ENCODE measurements at places on chromosomes 11 and 22.

DNA sequence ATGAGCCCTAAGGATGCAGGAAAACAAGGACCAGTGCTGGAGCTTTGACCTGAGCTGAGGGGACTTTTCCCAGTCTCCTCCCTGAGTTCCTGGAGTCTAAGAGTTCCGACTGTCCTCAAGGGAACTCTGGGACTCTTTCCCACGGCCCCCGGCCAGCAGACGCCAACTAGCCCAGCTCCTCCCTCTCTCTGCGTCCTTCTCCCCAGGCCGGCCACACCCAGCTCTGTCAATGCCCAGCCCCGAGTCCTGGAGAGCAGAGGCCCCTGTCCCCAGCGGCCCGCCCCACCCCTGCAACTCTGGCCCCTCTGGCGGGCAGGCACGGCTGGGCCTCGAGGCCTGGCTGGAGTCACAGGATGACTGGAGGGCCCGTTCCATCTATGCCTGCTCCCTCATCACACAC, 29.8 kb downstream of the NECTIN1 start:
- no peak for DNase-seq

GRCh38 chr22:35322126-35322525, 22.4 kb downstream of the TOM1 start:
- no peak for DNase-seq

DNA sequence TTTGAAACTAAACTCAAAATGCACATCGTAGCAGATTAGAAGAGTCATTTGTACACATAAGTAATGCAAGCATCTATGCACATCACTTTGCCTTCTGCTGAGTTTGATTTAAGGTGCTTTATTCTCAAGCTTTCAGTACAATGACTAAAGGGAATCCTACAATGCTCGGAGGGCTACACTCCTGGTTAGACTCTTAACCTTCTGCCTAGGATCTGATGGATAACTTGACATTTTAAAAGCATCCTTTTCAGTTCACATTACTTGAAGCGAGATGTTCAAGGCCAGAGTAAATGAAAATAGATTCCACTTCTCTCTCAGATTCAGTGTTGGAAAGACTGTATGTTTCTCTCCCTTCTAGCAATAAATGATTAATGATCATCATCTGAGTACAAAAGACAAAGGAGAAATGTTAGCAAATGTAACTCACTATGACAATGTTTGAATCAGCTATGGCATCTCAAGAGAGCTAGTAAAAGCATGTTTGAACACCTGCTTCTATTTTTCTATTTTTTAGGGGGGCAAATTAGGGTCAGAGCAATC, 259.2 kb upstream of the ANO3 start:
- DNase-seq: no peak

- no peak for DNase-seq
These were observed 978 bp downstream of the C11orf87 start for GRCh38 chr11:109422870-109423465.

DNA sequence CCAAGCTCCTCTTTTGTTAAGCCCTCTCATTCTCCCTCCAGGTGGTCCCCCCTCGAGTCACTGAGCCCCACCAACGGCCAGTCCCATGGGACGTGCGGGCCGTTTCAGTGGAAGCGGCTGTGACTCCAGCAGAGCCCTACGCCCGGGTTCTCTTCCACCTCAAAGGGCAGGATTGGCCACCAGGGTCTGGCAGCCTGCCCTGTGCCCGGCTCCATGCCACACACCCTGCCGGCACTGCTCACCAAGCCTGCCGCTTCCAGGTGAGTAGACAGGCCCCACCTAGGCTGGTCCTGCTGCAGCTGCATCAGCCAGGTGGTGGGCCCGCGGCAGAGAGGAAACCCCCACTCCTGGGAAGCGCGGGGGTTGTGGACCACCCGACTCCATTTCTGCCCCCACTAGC, 3.3 kb downstream of the TMEM132A start:
- no peak for DNase-seq

GRCh38 chr11:128190312-128190711, 397.0 kb downstream of the ETS1 start:
- DNase-seq: no peak

DNA sequence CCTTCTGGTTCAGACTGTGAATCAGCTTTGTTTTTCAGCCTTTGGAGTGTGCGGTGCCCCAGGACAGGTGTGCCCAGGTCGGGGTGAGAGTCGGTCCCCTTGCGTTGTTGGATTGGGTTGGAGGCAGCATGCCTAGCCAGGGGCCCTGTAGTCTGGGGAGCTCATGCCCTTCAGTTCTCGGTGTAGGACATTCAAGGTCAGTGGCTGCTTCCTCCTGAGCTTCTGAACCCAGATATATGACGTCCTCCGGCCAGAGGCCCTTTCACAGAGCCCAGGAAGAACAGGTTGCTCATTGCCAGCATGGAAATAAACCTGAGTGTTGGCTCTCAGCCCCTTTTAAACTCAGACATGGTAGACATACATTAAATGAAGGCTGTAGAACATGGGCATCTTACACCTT, 2.7 kb downstream of the CSRP3 start:
- DNase-seq: no peak

- DNase-seq: no peak
These were observed 211.4 kb downstream of the AASDHPPT start for GRCh38 chr11:106288822-106289387.

- DNase-seq: no peak
These were observed 10.8 kb downstream of the SLC35C1 start for GRCh38 chr11:45815747-45816146.

- DNase-seq: no peak
These were observed 491.8 kb downstream of the TMEM135 start for GRCh38 chr11:87529486-87529885.

DNA sequence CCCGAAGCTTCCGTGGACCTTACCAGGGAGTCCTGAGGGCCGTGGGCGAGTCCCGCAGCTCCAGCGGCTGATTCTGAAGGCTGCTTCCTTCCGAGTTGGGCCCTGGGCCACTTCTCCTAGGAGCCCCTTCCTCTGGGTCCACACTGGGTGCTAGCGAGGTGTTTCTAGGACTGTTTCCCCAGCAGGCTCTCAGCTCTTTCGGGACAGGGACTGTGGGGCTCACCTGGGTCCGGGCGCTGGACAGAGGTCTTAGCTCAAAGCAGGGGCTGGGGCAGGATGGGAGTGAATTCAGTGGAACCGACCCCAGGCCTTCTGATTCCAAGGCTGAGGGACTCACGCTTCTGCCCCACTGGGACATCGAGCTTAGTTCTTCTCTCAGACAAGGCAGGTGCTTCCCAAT, 29.3 kb upstream of the CSNK1E start:
- DNase-seq: no peak

- DNase-seq: no peak
These were observed 113.0 kb upstream of the NAV2 start for GRCh38 chr11:19599681-19600080.
